ENCODE measurements at places on chromosomes 11 and 22. TPM values are rescaled to one million over a fixed set of nuclear protein-coding genes. Genes with fewer than 3 reads are reported as not detected.

GRCh38 chr11:110085255-110085838, 7.8 kb upstream of the ZC3H12C start:
- H3K4me1 ChIP-seq, result no peaks in the 10 kb centered on the region
- H3K27me3 ChIP-seq, result no peaks in the 10 kb centered on the region
- no peak overlapping the region for H3K4me3 ChIP-seq
- DNase-seq, result no peak
- peak overlapping the region; percentile 39 for H3K27ac ChIP-seq

GRCh38 chr11:123238297-123238696, 43.2 kb upstream of the CLMP start:
- no peaks in the 10 kb centered on the region for H3K27me3 ChIP-seq
- H3K4me1 ChIP-seq, result peaks cover 4% of the 10 kb centered on the region
- H3K27ac ChIP-seq, result no peak overlapping the region
- no peak for DNase-seq
- H3K4me3 ChIP-seq, result no peak overlapping the region
- no peaks in the 10 kb centered on the region for H3K36me3 ChIP-seq

SHANK3 gene
- 4.7 TPM for total RNA-seq

CHST1 gene
- 12.9 TPM for total RNA-seq

DNA sequence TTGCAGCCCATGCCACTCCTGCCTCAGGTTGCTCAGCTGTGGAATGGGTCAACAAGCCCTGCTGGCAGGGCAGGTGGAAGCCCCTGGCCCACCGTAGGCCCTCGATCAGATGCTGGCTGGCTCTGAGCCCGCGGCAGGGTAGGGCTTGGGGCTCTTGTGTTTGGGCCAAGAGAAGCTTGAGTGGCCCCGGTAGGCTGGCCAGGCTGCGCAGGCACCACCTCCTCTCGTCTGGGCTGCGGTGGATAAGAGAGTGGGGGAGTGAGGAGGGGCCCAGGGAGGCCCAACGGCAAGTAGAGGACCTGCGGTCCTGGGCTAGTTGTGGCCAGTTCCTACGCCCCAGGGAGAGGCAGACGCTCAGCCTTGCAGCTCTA, 115.2 kb downstream of the CEP164 start:
- no peaks in the 10 kb centered on the region for H3K4me1 ChIP-seq
- H3K36me3 ChIP-seq, result no peaks in the 10 kb centered on the region
- no peak overlapping the region for H3K4me3 ChIP-seq
- H3K27ac ChIP-seq, result no peak overlapping the region
- no peak for DNase-seq

CNTF gene
- total RNA-seq, result 0.33 TPM

RHOD gene
- total RNA-seq, result 12.6 TPM

GRCh38 chr11:78572394-78572793, 2.3 kb downstream of the NARS2 start:
- H3K27ac ChIP-seq, result no peak overlapping the region
- DNase-seq, result no peak

GRCh38 chr11:87425943-87426342, 388.2 kb downstream of the TMEM135 start:
- no peak overlapping the region for H3K4me3 ChIP-seq
- no peaks in the 10 kb centered on the region for H3K36me3 ChIP-seq
- H3K27ac ChIP-seq, result no peak overlapping the region
- H3K27me3 ChIP-seq, result no peaks in the 10 kb centered on the region

- H3K4me3 ChIP-seq, result no peak overlapping the region
- no peaks in the 10 kb centered on the region for H3K4me1 ChIP-seq
- no peak for DNase-seq
- no peaks in the 10 kb centered on the region for H3K27me3 ChIP-seq
- H3K36me3 ChIP-seq, result no peaks in the 10 kb centered on the region
These were observed 88.2 kb upstream of the LDLRAD3 start for GRCh38 chr11:35855671-35856070.

CDK2AP2 gene
- 40.0 TPM for total RNA-seq

CBL gene
- 13.4 TPM for total RNA-seq

GRCh38 chr11:41110527-41110926, 348.9 kb downstream of the LRRC4C start:
- H3K4me1 ChIP-seq, result no peaks in the 10 kb centered on the region
- H3K27ac ChIP-seq, result no peak overlapping the region
- no peaks in the 10 kb centered on the region for H3K27me3 ChIP-seq
- no peaks in the 10 kb centered on the region for H3K36me3 ChIP-seq
- no peak for DNase-seq

- H3K4me3 ChIP-seq, result no peak overlapping the region
- H3K4me1 ChIP-seq, result no peaks in the 10 kb centered on the region
- DNase-seq, result no peak
- no peak overlapping the region for H3K27ac ChIP-seq
These were observed 149.6 kb upstream of the OPCML start for GRCh38 chr11:133681901-133682300.

OR8D1 gene
- total RNA-seq, result not detected

DNA sequence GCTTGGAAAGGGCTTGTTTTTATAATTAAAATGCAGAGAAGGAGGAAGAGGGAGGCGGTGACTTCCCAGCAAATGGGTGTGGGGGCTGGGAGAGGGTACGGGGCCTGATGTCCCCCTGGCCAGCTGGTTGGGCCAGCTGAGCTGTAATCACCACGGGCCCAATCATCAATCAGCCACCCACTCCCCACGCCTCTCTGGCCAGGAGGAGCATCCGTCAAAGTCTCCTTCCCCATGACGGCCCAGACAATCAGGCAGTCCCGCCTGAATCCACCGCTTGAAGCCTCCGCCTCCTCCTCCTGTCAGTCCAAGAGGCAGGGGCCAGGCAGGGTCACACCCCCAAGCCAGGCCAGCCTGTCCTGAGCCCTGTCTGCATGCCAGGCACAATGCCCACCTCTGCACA, 13.3 kb upstream of the CABP7 start:
- no peaks in the 10 kb centered on the region for H3K36me3 ChIP-seq
- H3K27ac ChIP-seq, result no peak overlapping the region
- no peak overlapping the region for H3K4me3 ChIP-seq
- H3K27me3 ChIP-seq, result no peaks in the 10 kb centered on the region
- no peak for DNase-seq

DNA sequence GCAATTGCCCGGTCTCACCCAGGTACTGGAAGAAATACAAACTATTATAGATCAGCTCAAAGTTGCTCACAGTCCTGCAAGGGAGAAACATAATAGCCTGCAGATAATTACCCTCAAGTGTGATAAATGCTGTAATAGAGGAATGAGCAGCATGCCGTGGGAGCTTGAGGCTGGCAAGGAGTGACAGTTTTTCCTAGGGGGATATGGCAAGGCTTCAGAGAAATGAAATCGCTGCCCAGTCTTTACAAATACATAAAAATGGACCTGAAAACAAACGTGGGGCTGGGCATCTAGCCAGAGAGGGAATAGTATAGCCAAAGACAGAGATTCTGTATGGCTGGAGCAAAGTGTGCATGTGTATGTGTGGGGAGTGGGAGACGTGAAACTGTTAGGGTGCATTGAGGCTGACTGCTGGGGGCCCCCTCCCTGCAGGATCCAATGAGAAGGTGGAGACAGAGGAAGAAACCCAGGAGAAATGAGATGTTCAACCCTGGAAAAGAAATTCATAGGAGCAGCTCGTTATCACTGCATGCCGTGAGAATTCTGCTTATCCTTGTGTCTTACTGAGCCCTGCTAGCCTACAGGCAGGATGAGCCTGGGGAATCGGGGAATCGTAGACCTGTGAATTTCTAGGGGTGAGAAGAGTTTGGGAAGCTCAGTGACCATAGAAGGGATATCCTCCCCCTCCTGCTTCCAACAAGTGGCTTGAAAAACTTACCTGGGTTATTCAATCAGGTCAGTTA, 167.0 kb downstream of the LDLRAD3 start:
- no peaks in the 10 kb centered on the region for H3K36me3 ChIP-seq
- H3K27me3 ChIP-seq, result no peaks in the 10 kb centered on the region
- no peaks in the 10 kb centered on the region for H3K4me1 ChIP-seq

OR2D2 gene
- total RNA-seq, result not detected

OR51B2 gene
- total RNA-seq, result 0.38 TPM

GRCh38 chr11:29328961-29329441, 687.8 kb downstream of the KCNA4 start:
- no peaks in the 10 kb centered on the region for H3K27me3 ChIP-seq
- no peak overlapping the region for H3K4me3 ChIP-seq
- DNase-seq, result no peak
- H3K36me3 ChIP-seq, result no peaks in the 10 kb centered on the region
